ENCODE measurements at places on chromosomes 12 and 14. TPM values are rescaled to one million over a fixed set of nuclear protein-coding genes. Genes with fewer than 3 reads are reported as not detected.

GRCh38 chr12:111773801-111774551, 7.2 kb downstream of the ALDH2 start:
- H3K36me3 ChIP-seq: no peaks in the 10 kb centered on the region
- H3K4me3 ChIP-seq: no peak overlapping the region
- DNase-seq: no peak
- H3K4me1 ChIP-seq: peaks cover 16% of the 10 kb centered on the region
- no peak overlapping the region for H3K27ac ChIP-seq
- H3K27me3 ChIP-seq: no peaks in the 10 kb centered on the region

DNA sequence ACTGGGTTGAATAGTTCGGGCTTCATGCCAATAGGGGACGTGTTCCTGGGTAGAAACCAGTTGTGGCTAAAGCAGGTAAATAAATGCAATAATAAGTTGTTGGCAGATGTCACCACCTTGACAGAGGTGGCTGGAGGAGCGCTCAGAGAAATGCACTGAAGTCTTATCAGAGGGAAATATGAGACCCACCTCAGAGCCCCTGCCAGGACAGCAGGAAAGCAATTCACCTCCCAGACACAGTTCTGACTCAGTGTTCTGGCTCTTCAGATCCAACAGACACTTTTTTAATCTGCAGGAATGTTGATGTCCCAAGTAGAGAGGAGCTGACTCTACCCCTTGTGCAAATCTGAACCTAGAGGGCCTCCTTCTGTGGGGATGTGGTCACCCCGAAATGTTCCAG, 687.1 kb upstream of the FBXO33 start:
- H3K4me3 ChIP-seq: no peak overlapping the region
- no peaks in the 10 kb centered on the region for H3K36me3 ChIP-seq
- no peaks in the 10 kb centered on the region for H3K27me3 ChIP-seq
- no peaks in the 10 kb centered on the region for H3K4me1 ChIP-seq
- no peak overlapping the region for H3K27ac ChIP-seq

LALBA gene
- total RNA-seq: not detected

GRCh38 chr14:99821519-99822508, 28.6 kb downstream of the EML1 start:
- H3K4me1 ChIP-seq: no peaks in the 10 kb centered on the region
- no peaks in the 10 kb centered on the region for H3K36me3 ChIP-seq
- H3K4me3 ChIP-seq: no peak overlapping the region
- H3K27ac ChIP-seq: no peak overlapping the region
- H3K27me3 ChIP-seq: no peaks in the 10 kb centered on the region
- DNase-seq: peak; percentile 8

- DNase-seq: no peak
- no peaks in the 10 kb centered on the region for H3K4me1 ChIP-seq
- H3K4me3 ChIP-seq: no peak overlapping the region
- no peaks in the 10 kb centered on the region for H3K36me3 ChIP-seq
- no peaks in the 10 kb centered on the region for H3K27me3 ChIP-seq
- H3K27ac ChIP-seq: no peak overlapping the region
These were observed 54.6 kb upstream of the HELB start for GRCh38 chr12:66247741-66248140.

- no peaks in the 10 kb centered on the region for H3K27me3 ChIP-seq
- H3K36me3 ChIP-seq: no peaks in the 10 kb centered on the region
- no peaks in the 10 kb centered on the region for H3K4me1 ChIP-seq
- no peak for DNase-seq
- H3K27ac ChIP-seq: no peak overlapping the region
These were observed 88.5 kb downstream of the GXYLT1 start for GRCh38 chr12:42056130-42056529.

PLBD1 gene
- total RNA-seq: 0.14 TPM

DNA sequence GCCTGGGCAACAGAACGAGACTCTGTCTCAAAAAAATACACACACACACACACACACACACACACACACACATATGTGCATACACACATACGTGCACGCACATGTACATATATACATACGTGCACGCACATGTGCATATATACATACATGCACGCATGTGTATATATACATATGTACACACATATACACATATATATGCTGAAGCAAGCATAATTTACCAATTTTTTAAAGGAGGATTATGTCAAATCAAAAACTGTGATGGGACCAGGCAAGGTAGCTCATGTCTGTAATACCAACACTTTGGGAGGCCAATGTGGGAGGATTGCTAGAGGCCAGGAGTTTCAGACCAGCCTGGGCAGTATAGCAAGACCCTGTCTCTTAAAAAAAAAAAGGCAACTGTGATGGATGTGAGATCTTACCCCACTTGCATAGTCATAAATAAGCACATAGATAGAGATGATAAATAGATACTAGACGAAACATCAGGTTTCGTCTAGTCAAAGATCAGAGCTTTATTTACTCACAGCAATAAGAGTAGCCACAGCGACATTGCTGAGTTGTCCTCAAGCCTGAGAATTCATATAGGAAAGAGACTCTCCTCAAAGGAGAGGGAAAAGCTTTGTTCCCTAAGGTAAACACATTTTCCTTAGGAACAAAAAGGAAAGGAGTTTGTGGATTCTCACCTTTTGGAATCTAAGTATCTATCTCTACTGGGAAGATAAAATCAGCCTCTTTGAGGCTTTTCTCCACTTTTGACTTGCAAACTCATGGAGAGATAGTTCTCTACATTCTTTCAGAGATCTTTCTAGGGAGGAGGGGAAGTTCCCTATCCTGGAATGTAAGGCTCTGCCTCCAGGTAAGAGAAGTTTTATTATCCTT, 74.7 kb upstream of the AMN1 start:
- no peaks in the 10 kb centered on the region for H3K4me1 ChIP-seq
- DNase-seq: no peak
- no peak overlapping the region for H3K27ac ChIP-seq
- H3K36me3 ChIP-seq: no peaks in the 10 kb centered on the region
- H3K4me3 ChIP-seq: no peak overlapping the region

DNA sequence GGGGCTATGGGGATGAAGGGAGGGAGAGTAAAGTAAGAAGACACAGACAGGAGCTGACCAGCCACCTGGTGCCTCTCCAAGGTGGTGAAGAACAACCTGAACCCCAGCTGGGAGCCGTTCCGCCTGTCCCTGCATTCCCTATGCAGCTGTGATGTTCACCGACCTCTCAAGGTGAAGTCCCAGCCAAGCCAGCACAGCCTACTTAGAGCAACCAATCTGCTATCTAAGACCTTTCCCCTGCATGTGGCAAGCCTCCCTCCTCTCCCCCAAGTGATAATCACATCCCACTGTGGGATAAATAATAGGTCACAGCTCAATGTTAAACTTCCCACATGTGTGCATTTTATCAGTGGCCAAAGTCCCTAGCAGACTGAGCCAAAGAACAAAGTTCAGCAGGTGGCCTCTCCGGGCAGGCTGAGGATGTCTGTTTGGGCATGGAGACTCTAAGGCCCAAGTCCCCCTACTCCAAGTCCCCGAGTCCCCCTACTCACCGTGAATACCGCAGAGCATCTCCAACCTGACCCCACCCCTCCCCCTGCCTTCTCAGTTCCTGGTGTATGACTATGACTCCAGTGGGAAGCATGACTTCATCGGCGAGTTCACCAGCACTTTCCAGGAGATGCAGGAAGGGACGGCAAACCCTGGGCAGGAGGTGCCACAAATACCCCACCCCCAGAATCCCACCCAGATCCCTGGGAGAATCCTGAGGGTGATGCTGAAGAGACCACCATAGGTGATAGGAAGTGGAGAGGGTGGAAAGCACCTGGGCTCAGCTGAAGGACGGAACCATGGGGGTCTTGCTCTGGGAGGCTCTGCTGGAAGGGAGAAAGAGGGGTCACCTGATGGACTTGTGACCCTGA, 3.5 kb downstream of the CPNE6 start:
- no peaks in the 10 kb centered on the region for H3K4me1 ChIP-seq
- H3K27me3 ChIP-seq: peaks cover 8% of the 10 kb centered on the region

SYNDIG1L gene
- total RNA-seq: not detected

GRIN2B gene
- total RNA-seq: not detected

TMEM30B gene
- 0.35 TPM for total RNA-seq

DNA sequence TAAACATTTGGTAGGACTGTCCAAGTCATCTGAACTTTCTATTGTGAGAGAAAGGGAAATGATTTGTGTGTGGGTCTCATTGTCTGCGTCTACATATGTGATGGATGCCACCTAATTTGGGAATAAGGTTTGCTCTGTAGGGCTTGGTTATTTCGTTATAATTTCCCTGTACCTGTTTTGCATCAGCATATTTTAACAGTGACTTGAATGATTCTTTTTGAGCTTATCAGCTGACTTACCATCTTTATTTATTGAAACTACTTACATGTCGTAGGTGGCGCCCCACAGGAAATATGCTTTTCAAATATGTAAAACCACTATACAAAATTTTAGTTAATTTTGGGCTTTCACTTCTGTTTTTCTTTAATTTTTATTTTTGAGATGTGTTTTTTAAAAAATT, 56.5 kb upstream of the BCAT1 start:
- H3K27ac ChIP-seq: no peak overlapping the region
- H3K4me1 ChIP-seq: no peaks in the 10 kb centered on the region
- no peak for DNase-seq
- peaks cover 7% of the 10 kb centered on the region for H3K27me3 ChIP-seq
- no peaks in the 10 kb centered on the region for H3K36me3 ChIP-seq
